ENCODE measurements at places on chromosomes 13 and 19.

DNA sequence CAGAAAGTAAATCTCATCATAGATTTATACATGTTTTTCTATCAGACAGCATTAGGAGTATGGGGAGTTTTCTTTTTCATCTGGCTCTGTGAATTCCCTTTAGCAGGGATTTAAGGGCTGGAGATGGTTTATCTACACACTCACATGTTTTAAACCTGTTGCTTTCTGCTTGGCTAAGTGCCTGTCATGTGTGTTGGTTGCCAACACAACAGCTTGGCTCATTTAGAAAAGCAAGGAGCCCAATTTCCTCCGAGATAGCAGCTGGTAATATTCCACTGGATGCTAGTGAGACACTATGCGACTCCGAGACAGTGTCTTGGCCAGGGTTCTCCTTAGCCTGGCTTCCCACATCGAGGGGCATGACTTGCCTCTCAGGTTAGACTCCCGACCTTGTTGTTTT, 83.3 kb downstream of the KLF5 start:
- peak; percentile 80 for DNase-seq

- DNase-seq, result no peak
Observed at GRCh38 chr19:2215281-2215751, 20.8 kb downstream of the PLEKHJ1 start.

DNA sequence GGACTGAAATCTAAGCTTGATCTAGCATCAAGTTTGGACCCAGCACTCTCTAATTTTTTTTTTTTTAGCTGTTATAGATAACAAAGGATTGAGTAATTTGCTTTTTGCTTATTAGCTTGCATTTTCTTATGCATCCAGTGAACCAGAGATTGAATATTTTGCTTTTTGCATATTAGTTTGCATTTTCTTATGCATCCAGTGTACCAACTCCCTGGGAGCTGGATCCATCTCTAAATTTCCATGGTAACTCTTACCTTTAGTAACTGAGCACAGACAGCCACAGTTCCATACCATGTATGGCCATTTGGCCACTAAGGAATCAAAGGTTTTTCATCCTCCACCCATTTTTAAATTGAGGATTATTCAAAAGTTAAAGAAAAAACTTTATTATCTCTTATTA, 8.7 kb upstream of the ZNF548 start:
- no peak for DNase-seq

DNA sequence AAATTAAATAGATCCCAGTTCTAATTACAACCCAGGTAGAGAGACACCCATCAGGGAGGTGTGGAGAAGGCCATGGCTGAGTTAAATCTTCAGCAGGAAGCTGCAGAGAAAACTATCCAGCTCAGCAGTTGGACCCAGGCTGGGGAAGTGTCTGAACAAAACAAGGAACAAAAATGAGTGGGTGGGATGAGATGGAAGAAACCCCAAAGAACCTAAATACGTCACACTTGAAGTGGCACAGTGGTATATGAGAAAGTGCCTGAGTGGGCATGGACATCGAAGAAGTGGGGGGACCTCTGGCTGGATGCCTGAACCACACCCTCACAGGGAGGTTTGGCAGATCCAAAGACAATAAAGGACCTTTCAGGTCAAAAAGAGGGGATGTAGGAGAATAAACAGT, 3.5 kb upstream of the EPHX3 start:
- DNase-seq, result no peak

- no peak for DNase-seq
Observed at GRCh38 chr13:70128098-70128497, 19.8 kb upstream of the KLHL1 start.

DNA sequence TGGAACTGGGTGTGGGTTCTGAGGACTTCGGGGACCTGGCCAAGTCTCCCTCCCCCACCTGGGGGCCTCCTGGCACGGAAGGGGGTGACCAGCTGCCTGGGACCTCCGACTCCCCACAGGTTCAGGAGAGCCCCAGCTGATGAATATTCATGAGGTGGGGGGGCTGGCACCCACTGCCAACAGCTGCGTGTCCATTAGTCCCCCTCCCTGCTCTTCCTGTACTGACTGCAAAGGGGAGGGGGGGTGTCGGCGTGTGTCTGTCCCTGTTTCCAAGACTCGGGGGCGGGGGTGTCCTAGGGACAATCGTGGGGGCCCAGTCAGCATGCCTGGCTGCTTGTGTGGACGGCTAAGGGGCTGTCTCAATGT, 10.6 kb upstream of the NFIX start:
- peak; percentile 64 for DNase-seq

DNA sequence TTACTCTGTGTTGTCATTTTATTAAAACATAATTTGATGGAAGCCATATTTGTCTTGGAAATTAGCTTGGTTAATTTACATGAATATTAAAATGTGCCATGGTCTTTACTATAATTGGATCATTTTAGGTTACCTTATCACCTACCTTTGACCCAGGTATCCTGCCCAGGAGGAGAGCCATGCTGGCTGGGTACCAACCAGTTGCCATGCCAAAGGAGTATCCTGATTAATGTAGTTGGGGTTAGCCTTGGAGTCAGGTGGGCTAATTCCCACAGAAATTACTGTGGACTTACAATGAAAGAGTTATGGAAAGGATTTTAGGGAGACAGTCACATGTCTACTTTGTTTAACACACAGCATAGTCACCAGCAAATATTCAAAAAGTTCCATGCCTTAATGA, 32.0 kb downstream of the NDFIP2 start:
- no peak for DNase-seq

DNA sequence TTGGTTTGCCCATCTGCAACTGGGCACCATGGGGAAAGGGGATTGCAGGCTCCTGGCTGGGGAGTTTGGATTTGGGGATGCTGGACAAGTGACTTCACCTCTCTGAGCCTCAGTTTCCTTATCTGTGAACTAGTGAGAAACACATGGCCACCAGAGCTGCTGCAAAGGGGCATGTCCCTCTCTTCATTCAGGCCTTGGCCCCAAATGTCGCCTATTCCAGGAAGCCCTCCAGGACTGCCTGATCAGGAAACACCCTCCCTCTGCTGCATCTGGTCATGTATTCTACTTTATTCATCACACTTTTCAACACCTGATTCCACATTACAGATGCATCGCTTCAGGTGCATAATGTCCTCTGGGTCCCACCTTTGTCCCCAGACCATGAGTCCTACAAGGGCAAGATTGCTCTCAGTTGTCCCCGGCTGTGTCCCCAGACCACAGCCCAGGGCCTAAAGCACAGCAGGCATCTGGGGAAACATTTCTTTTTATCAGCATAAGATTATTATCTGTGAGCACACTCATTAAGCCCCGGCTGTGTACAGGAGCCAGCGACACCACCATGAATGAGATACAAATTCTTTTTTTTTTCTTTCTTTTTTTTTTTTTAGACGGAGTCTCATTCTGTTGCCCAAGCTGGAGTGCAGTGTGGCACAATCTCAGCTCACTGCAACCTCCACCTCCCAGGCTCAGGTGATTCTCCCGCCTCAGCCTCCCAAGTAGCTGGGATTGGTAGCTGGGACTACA, 37.5 kb downstream of the ARRDC2 start:
- no peak for DNase-seq

GRCh38 chr19:49666120-49666444, 349 bp downstream of the BCL2L12 start:
- no peak for DNase-seq

DNA sequence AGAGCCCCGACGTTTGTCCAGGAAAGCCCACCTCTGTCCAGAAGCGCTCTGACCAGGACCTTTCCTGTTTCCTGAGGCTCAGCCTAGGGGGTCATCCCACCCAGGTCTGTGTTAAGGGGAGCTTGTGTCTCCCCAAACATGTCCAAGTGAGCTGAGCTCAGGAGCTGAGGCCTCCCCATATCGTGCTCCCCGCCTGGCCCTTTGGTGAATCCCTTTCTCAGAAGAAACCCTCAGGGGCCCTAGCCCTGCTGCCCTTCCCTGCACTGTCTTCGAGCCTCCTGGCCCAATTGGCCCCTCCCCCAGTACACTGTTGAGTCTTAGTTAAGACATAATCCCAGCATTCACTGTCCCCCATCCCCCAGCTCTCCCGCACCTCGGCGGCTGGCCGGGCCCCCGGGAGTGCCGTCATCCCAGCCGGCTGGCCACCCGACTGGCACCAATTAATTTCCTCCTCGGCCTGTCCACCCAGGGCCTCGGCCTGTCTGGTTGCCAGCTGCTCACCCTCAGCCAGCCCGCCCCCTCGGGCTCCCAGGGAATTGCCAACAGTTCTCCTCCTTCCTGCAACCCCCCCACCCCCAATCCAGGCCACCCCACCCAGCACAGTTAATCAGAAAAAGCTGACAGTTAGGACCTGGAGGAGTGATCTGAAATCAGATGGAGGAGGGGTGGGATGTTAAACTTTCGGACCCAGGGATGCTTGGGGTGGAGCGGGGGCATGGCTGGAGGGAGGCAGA, 13.6 kb downstream of the IER2 start:
- peak; percentile 82 for DNase-seq

DNA sequence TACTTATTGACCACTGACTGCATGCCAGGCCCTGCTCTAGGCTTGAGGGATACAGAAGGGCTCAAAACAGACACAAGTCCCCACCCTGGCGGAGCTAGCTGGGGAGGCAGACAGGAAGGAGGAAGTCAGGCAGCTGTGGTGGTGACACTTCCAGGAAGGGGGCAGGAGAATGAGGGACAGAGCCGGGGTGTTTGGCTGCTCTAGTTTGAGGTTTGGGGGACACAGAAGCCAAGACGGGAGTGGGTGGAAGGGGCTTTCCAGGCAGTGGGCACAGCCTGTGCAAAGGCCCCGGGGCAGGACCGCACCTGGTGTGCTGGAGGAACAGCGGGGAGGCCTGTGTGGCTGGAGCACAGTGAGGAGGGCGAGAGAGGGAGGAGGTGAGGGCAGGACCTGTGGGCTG, 4.0 kb downstream of the MRPL54 start:
- no peak for DNase-seq

- peak; percentile 58 for DNase-seq
Observed at GRCh38 chr19:29671393-29672160, 6.3 kb downstream of the PLEKHF1 start.

DNA sequence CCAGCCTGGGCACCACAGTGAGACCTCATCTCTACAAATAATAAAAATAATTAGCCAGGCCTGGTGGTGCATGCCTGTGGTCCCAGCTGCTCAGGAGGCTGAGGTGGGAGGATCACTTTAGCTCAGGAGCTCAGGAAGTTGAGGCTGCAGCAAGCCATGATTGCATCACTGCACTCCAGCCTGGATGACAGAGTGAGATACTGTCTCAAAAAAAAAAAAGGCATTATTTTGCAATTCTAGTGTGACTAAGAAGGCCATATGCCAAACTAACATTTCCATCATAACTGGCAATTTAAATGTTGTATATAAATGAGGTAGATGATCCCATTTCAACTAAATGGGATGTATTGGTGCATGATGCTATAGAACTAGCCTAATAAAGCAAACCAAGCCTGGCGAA, 632.8 kb upstream of the KLF12 start:
- no peak for DNase-seq

- DNase-seq, result no peak
Observed at GRCh38 chr13:37599519-37599918, 951 bp upstream of the POSTN start.

DNA sequence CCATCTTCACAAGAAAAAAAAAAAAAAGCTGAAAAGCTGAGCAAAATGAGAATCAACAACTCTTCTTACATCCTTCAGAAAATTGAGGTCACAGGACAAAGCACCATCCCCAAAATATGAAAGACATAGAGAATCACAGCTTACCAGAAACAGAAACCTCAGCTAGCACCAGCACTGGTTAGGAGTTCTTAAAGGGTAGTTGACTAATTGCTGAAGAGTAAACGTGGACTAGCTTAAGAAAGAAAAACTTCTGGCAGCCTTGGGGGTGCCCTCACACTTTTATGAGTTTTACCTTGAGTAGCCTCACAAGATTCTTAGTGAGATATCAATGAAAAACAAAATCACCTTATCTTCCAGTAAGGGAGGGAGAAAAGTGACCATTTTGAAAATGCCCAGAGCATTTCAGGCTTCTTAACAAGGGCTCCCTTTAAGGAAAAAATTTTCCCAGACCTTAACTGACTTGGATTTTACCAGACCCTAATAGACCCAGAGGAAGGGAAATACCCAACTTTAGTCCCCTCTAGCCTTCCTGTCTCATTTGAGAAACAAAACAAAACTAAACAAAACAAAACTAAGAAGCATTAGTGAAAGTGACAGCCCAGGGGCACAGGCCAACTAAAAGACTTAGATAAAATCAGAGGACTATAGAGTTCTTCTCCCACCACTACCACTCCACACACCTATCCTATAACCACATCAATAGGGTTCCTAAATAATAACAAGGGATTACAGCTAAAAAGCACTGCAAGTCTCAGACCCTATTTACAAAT, 888.6 kb downstream of the DIAPH3 start:
- no peak for DNase-seq

DNA sequence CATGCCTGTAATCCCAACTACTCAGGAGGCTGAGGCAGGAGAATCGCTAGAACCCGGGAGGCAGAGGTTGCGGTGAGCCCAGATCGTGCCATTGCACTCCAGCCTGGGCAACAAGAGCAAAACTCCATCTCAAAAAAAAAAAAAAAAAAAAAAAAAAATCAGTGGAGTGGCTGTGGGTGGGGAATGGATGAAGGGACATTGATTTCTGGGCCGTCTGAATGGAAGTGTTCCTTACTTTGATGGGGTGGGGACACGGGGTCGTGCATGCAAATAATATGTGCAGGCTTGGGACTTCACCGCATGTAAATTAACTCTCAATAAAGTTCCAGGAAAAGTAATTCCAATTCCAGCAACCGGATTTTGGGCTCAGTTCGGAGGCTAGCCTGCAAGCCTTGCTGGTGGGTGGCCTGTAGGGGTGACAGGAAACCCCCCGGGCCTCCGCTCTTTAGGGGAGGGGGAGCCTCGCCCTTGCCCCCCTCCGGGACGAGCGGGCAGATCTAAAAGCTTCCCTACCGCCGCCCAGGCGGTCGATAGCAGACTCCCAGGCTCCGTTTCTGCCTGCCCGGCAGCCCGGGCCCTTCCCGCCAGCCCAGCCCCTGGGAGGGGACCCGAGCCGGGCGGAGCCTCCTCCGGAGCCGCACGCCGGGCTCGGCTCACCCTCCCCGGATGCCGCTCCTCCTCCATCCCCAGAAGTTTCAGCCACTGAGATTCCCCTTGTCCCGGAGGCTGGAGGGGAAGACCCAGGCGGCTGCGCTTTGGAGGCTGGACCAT, 48.0 kb upstream of the ADGRE5 start:
- peak; percentile 64 for DNase-seq

DNA sequence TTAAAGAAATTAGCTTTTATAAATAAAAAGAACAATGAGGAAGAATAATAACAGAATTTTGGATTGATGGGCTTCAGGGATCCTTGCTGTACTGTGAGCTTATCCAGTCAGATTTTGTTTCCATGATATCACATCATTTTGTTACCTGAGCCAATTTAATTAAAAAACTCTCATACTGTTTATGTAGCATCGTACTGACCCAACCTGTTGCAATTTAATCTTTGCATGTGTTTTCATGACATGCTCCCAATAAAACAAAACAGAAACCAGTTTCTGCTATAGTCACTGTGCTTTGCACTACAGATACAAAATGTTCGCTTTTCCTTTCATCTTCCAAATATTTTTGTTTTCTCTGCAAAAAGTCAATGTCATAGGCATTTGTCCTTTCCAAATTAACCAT, 109.7 kb upstream of the RNF113B start:
- DNase-seq, result no peak

- DNase-seq, result no peak
Observed at GRCh38 chr13:76879203-76879882, 6.9 kb downstream of the KCTD12 start.
